ENCODE measurements at places on chromosomes 2 and 18.

DNA sequence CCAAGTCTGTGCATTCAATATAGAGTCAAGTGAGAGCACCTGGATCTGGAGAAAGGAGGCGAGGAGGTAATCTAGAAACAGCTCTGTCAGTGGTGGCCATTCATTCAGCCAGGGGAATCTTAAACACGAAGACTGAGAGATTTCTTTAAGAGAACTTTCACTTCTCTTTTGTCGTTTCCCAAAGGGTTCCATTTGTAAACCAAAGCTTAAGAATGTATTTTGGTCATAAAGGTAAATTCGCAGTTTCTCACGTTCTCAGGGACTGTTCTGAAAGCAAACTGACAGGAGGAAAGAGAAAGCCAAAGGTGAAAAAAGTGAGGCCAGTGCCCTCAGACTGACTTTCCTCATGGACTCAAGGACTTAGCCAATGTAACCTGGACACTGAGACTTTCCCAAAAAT lies 513.5 kb downstream of the CMPK2 start:
- no peak for DNase-seq

DNA sequence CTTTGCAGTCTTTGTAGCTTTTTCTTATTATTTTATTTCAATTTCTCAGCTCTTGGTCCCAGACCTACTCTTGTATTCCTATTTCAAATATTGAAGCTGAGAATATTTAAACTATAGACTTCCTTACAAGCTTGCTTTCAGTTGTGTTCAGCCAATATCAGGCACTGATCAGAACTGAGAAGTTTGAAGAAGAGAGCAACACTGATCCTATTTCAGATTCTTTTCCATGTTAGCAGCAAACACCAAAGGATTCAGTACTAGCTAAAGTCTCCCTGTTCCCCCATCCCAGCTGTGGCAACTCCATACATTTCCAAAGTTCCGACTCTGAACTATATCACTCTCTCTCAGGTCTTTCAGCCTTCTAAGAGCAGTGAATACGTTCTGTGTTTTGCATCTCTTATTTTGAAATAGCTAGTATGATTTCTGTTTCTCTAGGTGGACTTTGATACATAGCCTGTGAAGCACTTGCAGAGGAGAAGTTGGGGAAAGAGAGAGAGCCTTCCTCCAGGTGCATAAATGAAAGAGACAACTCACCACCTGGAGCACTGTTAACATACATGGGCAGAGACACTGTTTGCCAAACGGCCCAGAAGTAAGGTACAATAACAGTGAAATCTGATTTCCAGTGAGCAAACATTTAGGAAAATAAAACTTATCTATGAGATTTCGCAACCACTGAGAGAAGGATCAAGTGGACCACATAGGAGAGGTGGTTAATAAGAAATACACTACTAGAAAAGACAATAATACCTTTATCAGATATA lies 135.0 kb upstream of the ZNF804A start:
- DNase-seq, result no peak

GRCh38 chr2:199851883-199852282 lies 891 bp upstream of the FTCDNL1 start:
- no peak for DNase-seq

- DNase-seq, result no peak
These were observed 22.9 kb upstream of the GRB14 start for GRCh38 chr2:164644036-164644700.

All from thymus (tissue), 14 donors.